CD4-positive, alpha-beta T cell treated with Interleukin-17A for 4 hours (primary cell): ENCODE measurements at places on chromosomes 1 and 21.

DNA sequence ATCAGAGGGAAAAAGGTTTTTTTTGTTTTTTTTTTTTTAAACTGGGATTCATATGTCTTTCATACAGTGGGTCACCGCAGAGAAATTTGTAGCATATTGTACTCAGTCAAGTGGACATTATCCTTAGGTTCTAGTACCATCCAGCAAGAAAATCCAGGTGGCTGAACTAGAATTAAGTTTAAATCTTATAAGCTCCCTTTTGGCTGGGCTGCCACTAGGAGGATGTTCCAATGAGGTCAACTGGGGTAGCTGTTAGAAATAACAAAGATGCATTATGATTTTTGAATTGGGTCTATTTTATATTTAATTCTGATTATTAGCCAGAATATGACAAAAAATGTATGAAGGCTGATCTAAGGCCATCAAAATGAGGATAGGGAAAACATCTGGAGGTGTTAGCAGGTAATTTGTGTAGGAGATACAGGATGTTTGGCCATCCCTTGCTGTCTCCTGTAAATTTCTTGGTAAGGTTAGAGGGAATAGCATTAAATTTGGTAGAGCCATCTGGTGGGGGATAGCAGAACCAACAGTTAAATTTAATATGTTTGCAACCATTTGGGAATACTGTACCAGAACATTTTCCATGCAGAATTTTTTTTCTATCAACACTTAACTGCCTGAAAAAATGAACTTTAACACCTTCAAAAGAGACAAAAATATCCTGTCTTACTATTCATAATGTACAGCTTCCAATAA lies 568.5 kb upstream of the B3GALT2 start:
- no peak for DNase-seq

DNA sequence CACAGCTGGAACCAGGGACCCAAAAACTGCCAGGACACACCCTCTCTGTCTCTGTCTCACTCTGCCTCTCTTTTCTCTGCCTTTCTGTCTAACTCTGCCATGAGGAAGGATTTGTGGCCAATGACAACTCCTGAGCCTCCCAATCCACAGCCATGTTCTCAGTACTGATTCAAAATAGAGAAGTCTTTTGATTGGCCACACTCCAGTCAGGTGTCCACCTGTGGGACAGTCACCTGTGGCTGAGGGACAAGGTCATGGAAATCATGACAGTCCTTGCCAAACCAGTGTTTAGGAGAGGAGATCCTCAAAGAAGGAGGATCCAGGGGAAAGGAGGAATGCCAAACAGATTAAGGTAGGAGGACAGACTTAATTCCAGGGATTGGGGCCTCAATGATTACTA lies 15.8 kb downstream of the TINAGL1 start:
- DNase-seq, result no peak

- DNase-seq, result no peak
These were observed 57.4 kb upstream of the TMPRSS15 start for GRCh38 chr21:18460979-18461378.

DNA sequence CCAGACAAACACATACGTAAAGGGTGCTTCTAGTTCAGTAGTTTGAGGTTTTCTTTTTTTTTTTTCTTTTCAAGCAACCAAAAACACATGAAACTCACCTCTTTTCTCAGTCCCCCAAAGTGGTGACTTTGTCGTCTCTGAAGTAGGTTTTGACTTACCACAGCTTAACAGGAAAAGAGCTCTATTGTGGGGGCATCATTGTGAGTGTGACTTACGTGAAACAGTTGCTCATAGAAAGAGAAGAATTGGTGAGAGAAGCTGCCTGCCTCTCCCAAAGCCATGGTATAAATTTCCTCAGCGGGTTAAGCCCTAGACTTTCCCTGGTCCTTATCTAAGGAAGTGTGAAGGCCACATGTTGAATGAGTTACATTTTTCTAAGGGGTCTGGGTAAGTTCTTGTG lies 11.9 kb downstream of the FASLG start:
- DNase-seq, result peak; percentile 49

- no peak for DNase-seq
These were observed 15.9 kb downstream of the ZBTB8B start for GRCh38 chr1:32480761-32481160.

DNA sequence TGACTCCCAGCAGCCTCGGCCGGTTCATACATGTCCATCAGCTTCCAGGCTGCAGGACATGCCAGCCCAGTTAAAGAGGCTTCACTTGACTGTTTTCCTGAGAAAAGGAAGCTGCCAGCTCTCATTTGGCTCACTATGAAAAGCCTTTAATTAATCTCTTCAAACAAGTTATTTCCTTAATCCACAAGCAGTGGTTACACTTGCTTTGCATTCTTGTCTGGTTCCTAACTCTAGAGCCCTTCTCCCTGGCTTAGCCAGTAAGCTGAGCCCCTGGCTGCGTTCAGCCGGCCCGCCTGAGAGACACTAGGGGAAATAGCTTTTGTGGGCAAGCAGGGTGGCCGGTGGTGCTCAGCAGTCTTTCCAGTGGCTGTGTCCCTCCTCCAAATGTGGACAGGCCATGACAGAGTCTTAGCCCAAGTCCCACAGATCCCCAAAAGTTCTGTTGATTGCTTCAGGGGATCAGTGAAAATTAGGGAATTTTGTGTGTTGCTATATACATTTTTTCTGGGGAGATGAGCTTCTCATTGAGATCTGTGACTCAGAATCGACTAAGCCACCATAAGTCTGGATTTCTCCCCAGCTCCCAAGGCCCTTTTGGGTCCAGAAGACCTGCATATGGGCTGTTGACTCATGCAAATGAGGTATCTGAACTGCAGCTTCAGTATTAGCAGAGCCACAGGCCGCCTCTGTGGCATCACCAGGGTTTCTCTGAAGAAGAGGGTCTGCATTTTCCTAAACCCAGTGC lies 10.1 kb downstream of the ATF3 start:
- DNase-seq, result no peak

DNA sequence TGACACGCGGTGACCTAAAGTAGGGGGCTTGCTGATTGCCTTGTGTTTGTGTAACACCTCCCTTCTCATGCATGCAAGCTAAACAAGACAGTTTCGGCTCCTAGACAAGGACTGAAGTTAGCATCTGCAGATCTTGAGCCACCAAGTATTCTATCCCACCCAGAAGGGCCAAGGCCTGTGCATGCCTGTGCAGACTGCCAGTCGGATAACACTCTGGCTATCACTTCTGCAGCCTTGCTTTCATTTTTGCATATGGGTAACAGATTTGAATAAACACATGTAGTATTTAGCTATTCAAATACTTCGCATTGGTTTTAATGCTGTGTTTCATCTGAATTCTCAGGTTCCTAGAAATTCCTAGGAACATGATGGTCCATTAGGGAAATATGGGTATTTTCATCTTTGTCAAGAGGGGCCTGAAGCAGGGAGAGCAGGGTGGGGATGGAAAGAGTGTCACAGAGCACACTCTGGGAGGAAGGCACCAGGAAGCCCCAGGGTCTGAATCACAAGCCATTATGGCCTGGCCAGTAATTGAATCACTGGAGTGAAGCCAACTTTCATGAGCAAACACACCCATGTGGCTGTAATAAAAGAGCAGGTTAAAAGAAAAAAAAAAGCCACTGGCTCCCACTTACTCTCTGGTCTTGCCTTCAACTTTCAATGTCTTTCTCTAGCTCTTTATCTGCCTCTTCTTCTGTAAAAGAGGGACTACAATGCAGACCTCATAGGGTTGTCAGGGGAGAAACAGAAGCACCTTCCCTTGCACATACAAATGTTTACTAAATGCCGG lies 28.3 kb downstream of the GADD45A start:
- DNase-seq, result no peak

GRCh38 chr1:185573677-185574076 lies 160.5 kb upstream of the HMCN1 start:
- DNase-seq, result no peak

GRCh38 chr21:43653626-43654025 lies 5.7 kb downstream of the HSF2BP start:
- DNase-seq, result no peak

DNA sequence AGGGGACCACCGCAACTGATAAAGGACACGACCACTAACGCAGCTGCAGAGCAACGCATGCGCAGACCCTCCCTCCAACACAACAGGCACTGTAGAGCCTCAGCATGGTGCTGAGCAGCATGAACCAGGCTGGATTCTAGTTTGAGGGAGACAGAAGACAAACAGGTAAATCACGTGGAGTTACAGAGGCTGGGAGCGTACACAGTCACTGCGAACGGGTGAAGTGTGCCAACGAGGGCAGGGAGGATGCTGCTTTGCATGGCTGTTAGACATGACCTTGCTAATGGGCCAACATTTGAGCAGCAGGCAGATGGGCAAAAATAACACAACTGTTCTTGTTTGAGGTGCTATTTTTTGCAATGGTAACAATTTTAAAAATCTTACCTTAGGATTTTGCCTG lies 55.2 kb upstream of the NADK start:
- DNase-seq, result no peak

DNA sequence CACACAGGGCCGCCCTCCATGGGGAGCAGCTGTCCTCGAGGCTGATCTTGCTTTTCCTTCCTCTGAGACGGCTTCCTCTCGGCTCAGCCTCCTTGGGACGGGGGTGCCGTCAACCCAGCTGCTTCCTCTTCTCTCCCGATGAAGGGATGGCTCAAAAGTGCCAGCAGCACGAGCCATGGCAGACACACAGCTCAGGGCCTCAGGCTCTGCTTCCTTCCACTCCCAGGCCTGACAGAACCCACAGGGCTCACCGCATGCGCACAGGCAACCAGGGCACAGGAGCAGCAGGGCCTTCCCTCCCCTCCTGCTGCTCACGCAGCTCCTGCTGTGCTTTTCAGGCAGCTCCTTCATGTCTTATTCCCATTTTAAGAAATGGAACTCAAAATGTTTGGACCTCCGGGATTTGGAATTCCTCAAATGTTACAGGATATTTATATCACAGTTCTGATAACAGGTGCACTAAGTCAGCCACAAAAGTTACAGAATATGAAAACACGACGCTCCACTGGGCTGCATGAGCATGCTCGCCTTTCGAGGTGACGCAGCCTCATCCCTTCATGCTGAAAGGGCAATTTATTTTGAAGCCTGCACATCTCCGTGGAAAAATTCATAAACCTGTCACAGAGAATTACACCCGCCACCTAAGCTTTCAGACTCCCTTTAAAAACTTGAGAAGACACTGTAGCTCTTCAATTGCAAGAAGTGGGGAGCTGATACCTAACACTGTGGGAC lies 84.4 kb downstream of the HSF2BP start:
- no peak for DNase-seq

- no peak for DNase-seq
These were observed 7.5 kb downstream of the COL9A2 start for GRCh38 chr1:40309374-40310128.

GRCh38 chr1:65208563-65208973 lies 60.6 kb downstream of the AK4 start:
- no peak for DNase-seq

DNA sequence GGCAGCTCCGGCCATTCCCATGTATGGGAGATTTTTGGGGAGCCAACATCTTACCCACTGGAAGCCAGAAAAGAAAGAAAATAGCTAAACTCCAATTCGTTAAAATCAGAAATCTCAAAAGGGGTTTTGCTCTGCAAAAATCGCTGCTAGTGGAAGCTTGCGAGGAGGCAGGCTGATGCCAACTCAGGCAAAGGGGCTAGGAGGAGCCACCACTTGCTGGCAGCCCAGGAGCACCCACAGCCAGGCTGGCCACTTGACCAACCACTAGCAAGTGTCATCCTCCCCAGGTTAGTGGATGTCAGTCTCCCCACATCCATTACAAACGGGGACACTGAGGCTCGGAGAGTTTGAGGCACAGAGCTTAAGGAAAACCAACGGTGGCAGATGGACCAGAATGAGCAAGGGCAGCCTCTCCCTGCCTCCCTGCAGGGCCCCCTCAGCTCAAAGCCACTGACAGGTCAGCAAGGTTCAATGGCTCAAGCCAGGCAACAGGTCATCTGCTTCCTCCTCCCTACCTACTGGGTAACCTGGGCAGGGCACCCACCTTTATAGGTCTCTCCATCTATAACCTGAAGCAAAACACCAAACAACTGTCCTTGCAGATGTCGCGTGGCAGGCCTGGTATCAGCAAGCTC lies 10.8 kb downstream of the KCNN3 start:
- DNase-seq, result no peak

- no peak for DNase-seq
These were observed 1.2 kb downstream of the MYOM3 start for GRCh38 chr1:24110642-24111261.

GRCh38 chr1:85623061-85623471 lies 42.5 kb downstream of the CCN1 start:
- DNase-seq, result no peak

- peak; percentile 79 for DNase-seq
These were observed 21.7 kb downstream of the TMEM53 start for GRCh38 chr1:44652445-44653106.

GRCh38 chr1:181452746-181453145 lies 30.6 kb upstream of the CACNA1E start:
- no peak for DNase-seq

- no peak for DNase-seq
These were observed 33.6 kb upstream of the DENND1B start for GRCh38 chr1:197808880-197809279.

- no peak for DNase-seq
These were observed 257.2 kb downstream of the SPATA17 start for GRCh38 chr1:217888328-217888727.

DNA sequence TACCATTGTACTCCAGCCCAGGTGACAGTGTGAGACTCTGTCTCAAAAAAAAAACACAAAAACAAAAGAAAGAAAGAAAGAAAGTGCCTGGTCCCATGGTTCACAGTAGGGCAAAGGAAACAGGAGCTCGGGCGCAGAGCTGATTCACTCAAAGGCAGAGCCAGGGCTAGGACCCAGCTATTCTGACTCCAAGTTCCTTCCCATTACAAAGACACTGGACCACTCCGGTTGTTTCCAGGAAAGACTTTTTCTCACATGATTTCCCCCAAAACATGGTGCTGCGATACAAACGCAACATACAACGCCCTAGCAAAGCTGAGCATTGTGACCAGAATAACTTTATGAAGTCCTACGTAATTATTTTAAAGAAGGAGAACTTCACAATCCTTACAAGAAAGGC lies 10.7 kb downstream of the ABCG1 start:
- no peak for DNase-seq

- DNase-seq, result no peak
These were observed 215.2 kb downstream of the DISC1 start for GRCh38 chr1:231841616-231842344.

- DNase-seq, result peak; percentile 62
These were observed 10.6 kb downstream of the GFI1 start for GRCh38 chr1:92476071-92476631.

GRCh38 chr1:26278724-26279455 lies 996 bp upstream of the SH3BGRL3 start:
- peak; percentile 52 for DNase-seq

GRCh38 chr21:31888936-31889371 lies 16.1 kb downstream of the HUNK start:
- DNase-seq, result no peak

DNA sequence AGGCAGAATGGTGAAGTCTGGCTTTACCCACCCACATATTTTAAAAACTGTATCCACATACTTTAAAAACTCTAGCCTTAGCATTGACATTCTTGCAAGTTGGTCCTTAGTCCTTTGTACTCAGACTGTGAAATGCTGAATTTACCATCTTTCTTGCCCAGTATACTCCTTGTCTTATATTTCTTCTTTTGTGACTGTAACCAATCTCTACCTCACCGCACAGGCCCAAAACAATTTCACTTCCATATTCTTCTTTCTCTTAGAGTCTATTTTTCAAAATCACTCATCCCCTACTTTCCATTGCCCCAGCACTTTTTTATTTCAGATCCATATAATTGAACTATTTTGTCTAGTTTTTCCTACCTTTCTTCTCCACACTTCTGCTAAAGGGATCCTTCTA lies 892.4 kb upstream of the B3GALT2 start:
- no peak for DNase-seq

- DNase-seq, result no peak
These were observed 23.2 kb downstream of the CDC42 start for GRCh38 chr1:22075718-22076117.

GRCh38 chr1:100892554-100892953 lies 2.1 kb downstream of the EXTL2 start:
- DNase-seq, result no peak
